Transverse colon (tissue), 4 donors: ENCODE measurements at places on chromosomes 4 and X.
A peak's percentile ranks its signal among the peaks of the same experiment; 100 is the strongest.

DNA sequence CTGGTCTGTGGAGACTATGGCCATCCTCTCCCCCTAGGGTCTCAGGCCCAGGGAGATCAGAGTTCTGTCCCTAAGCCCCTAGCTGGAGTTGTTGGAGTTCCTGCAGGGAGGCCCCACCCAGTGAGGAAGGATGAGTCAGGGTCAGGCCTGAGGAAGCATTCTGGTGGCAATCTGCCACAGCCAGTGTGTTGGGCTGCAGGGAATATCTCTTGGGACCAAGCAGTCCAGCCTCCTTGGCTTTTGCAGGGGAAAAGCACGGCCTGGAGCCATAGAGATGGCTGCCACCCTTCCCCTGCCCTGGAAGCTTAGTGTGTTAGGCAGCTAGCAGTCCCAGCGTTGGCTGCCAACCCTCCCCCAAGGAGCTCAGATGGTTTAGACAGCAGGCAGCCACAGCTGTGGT, 202.4 kb downstream of the RTL9 start:
- DNase-seq, result no peak

DNA sequence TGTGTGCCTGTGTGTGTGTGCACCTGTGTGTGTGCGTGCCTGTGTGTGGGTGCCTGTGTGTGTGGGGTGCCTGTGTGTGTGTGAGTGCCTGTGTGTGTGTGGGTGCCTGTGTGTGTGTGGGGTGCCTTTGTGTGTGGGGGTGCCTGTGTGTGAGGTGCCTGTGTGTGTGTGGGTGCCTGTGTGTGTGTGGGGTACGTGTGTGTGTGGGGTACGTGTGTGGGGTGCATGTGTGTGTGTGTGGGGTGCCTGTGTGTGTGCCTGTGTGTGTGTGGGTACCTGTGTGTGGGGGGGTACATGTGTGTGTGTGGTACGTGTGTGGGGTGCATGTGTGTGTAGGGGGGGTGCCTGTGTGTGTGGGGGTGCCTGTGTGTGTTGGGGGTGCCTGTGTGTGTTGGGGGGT, 73.4 kb upstream of the HGFAC start:
- DNase-seq, result no peak

DNA sequence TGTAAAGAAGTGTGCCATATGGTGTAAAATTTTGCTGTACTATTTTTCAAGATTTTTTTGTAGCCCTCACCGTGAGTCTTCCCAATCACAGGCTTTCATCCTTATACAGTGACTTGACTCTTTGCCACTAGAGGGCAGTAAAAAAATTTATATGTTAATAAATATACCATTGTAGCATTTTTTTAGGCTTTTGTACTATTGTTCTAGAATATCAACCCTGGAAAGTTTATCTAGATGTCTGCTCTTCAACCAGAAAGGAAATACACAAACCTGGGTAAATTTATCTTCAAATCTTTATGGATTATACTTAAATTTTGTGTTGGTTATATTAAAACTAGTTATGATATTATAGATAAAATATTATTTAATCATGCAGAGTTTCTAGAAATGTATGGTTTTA, 235.3 kb downstream of the TENM3 start:
- no peak for DNase-seq

DNA sequence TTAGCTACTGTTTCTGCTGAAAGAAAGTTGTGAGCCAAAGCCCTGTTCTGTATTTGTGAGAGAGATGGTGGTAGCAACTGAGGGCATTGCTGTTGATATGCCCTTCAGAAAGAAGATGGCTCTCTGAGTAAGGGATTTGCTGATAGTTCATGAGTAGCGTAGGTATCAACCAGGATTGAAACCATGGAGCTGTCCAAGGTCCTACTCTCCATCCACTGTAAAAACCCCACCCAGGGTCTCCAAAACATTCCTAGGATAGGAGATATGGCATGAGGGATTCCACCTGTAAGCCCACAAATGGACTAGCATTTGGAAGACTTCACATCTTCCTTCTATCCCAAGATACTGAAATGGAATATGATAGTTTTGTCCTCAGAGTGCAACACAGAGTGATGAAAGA, 277.1 kb upstream of the PRKX start:
- no peak for DNase-seq

- DNase-seq, result no peak
These were observed at the start of gene GK2 for GRCh38 chr4:79408063-79408462. TSS of gene GK2 (minus strand) at chr4:79408228. CDS start at chr4:79408200, 28 bp downstream.

GRCh38 chrX:111868726-111869638, 7.0 kb upstream of the TRPC5OS start:
- no peak for DNase-seq

DNA sequence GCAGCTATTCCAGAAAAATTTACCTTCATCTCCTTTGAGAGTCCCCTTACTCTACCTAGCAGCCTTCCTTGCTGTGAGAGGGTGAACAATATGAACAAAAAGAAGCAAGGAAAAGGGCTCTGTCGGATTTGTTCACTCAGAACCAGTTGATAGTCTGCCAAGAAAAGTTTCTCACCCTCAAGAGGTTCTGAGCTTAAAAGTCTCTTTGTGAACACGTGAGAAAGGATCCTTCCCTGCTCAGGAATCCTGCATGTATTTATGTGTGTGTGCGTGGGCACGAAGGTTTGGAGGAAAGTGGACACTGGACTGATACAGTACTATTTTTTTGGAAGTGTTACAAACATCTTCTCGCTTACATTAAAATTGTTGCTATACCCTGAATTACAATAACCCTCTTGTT, 178.6 kb upstream of the JADE1 start:
- no peak for DNase-seq

DNA sequence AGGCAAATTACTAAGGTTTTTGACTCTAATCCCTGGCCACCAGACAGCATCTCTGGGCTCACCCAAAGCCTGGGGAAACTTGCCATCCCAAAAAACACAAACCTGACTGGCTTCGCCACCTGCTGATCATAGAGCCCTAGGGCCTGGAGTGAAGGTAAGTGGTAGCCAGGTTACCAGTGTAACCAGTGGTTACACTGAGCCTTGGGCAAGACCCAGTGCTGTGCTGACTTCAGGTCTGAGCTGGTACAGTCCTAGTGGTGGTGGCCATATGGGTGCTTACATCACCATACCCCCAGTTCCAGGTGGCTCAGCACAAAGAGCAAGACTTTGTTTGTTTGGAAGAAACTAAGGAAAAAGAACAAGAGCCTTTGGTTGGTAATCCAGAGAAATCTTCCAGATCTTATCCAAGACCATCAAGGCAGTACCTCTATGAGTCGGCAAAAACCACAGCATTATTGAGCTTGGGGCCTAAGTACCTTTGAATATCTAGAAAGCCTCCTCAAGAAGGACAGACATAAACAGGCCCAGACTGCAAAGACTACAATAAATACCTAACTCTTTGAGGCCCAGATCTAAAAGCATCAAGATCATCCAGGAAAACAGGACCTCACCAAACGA, 13.7 kb downstream of the MED14 start:
- no peak for DNase-seq

DNA sequence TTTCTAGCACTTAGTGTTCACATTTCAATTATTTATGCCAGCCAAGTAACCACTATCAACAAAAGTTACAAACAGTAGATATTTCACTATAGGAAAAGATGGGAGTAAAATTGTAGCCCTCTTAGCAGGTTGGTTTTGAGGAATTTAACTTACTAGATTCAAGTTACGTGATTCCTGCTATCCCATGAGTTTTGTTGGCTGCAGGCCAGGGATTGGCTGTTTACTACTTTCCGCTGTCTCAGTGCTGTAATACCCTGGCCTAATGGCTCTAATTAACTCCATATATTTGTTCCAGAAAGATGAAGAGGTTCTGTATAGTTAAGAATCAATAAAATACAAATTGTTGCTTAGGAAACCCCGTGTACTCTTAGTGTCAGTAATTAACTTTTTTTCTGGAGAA, 55.5 kb upstream of the MAGED1 start:
- peak; percentile 60 for DNase-seq

DNA sequence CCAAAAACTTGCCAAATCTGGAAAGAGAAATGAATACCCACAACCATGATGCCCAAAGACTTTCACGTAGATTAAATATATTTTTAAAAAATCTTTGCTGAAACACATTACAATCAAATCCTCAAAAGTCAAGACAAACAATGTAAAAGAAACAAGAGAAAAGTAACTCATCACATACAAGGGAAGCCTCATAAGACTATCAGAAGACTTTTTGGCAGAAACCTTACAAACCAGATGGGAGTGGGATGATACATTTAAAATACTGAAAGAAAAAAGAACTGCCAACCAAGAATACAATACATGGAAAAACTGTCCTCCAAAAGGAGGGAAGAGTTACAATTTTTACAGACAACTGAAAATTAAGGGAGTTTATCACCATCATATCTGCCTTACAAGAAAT, 319.0 kb upstream of the INTU start:
- DNase-seq, result no peak

DNA sequence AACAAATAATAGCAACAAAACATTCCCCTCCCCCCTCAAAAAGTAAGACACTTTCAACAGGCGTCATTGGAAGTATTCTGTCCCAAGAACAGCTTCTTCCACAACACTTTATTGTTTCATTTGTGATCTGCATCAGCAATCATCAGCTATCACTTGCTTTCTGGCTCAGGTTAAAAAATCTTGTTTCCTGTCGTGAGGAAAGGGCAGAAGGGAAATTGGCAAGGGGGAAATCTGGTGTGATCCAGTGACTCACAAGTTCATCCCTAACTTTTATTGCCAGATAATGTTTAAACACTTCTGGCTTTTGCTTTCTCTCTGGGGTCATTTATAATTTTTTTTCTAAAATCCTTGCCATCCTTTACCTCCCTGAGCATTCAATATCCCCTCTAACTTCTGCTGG, 247.4 kb upstream of the GIMD1 start:
- no peak for DNase-seq

DNA sequence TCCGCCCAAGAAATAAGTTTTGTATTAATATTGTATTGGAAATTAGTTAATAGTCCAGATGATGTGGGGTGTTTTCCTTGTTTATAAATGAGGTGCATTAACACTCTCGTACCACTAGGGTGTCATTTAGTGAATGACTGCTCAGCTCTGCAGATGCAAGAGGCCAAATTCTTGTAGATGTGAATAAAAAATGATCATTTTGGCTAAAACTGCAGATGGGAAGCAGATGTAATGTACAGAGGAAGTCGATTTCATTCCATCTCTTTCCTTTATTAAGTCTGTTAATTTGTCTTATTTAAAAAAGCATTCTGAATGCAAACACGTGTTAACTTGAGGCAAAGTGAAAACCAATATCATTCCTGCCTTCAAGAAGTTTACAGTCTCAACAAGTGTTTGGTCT, 108.1 kb downstream of the DHX15 start:
- no peak for DNase-seq

DNA sequence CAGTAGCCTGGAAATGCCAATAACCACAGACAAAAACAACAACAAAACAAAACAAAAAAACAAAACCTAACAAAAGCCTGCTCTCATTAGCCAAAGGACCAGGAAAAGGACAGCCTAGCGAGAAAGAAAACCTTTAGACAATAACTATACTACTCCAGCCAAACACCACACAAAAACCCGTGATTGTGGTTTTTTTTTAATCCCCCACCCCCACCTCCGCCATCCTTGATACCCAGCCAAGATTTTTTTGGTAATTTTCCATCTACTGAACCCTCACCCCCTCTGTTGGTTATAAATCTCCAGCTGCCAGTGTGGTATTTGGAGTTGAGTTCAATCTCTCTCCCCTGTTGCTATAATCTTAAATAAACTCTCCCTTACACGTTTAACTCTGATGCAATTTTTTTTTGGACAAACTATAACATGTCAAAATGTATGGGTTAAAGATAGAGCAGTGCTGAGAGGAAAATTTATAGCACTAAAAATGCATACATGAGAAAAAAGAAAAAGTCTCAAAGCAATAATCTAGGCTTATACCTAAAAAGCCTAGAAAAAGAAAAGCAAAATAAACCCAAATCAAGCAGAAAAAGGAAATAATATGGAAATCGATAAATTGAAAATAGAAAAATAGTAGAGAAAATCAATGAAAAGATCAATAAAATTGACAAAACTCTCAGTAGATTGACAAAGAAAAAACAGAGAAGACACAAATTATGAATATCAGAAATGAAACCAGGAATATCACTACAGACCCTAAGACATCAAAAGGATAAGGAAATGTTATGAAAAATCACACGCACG, 83.7 kb downstream of the NAT8L start:
- DNase-seq, result no peak

- DNase-seq, result no peak
These were observed 92.3 kb downstream of the SPRY1 start for GRCh38 chr4:123488916-123489315.

- no peak for DNase-seq
These were observed 305.7 kb downstream of the ARHGAP24 start for GRCh38 chr4:85780664-85781063.

- DNase-seq, result no peak
These were observed 4.0 kb upstream of the NKX3-2 start for GRCh38 chr4:13548059-13548983.

DNA sequence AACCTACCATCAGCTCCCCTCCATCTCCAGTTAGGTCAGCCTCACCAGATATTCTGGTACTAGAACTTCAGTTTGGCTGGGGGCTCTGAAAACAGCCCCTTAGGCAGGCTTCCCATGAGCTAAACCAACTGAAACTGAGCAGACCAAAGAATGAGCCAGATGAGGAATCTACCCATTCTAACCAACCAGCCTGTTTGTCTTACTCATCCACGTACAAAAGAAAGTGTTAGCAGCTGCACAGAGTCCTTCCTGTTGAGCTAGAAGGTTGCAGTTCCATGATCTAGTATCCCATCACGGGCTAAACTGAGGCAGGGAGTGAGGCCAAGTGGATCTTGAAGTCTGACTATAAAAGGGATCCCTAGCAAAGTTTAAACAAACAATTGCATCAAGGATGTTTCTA, 17.5 kb downstream of the MAGEA9B start:
- DNase-seq, result no peak

- peak; percentile 3 for DNase-seq
These were observed 12.6 kb downstream of the LRPAP1 start for GRCh38 chr4:3519468-3520264.

DNA sequence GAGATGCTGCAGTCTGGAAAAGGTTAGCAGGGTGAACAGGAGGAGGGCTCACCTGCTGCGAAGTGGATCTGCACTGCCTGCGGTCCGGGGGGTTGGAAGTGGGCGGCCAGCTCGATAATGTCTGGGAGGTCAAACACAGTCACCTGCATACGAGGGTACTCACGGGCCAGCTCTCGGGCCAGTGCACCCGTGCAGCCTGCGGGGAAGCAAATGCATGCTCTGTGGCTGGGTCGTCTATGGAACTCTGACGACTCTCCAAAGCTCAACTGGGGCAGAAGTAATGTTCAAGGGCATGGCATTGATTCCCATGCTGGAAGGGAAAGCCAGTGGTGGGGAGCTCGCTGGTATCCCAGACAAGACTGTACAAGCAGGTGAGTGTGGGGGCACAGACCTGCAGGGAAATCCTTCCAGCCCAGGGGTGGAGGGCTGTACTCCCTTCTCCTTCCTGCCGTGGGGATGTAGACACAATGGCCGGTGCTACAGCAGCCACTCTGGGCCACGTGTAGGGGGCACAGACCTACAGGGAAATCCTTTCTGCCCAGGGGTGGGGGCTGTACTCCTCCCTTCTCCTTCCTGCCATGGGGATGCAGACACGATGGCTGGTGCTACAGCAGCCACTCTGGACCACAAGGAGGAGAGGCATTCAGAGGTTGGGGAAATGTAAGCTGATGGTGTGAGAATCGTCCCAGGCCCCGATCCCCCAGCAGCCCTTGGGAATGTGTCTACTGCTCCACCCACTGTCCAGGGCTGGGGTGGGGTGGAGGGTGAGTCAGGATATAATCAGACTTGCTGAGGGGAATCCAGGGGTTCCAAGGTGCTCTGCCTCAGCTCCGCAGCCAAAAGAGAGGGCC, 26.2 kb upstream of the SLC25A6 start:
- DNase-seq, result no peak
